ENCODE measurements at places on chromosomes 11 and 22.

GRCh38 chr11:94738746-94739145, 29.4 kb upstream of the AMOTL1 start:
- no peak for DNase-seq

DNA sequence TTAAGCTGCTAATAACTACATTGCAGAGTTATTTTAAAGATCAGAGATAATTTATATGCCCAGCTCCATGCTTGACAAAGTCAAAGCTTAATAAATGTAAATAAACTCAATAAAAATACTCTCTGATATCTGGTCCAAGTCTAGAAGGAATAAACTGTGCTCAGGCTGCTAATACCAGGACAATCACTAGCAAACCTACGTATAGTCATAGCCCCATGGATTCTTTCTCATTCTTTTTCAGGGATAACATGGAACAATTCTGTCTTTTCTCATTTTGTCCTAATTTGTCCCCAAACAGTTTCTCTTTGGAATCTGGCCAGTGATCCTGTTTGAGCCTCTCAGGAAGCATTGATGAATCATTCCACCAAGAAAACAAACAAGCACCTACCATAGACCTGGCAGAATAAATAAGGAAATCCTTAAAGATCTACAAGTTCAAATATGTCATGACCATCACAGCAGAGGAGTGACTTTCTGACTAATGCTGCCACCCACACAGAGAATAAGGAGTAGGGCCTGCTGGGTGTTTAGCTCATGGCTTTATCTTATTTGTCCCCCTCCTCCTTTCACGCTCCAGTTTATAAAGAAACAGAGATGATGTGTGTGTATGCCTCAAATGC, 14.1 kb upstream of the B3GNT6 start:
- DNase-seq = no peak

GRCh38 chr22:50232481-50233151, 12.2 kb downstream of the TUBGCP6 start:
- DNase-seq = no peak

DNA sequence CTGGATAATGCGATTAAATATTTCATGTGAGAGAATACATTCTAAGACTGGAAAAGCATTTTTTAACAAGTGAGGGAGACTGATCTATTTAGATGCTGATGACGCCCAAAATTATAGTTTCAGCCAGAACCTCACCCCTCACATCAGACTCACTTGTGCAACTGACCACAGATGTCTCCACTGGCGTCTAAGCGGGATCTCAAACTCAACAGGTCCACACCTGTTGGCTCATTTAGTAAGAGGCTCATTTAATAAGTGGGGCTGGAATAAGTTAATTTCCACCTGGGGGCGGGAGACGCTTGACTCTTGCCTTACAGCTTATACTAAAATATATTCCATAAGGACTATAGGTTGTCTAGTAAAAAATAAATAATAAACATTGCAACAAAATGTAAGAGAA, 47.5 kb downstream of the MORC2 start:
- no peak for DNase-seq

GRCh38 chr11:32090545-32091370, at the start of gene RCN1:
RCN1 (plus strand) TSS chr11:32091074; CDS start chr11:32091197, 123 bp downstream.
- DNase-seq = no peak

- DNase-seq = no peak
Measured at GRCh38 chr22:48578138-48579042, 1249.3 kb downstream of the BRD1 start.

DNA sequence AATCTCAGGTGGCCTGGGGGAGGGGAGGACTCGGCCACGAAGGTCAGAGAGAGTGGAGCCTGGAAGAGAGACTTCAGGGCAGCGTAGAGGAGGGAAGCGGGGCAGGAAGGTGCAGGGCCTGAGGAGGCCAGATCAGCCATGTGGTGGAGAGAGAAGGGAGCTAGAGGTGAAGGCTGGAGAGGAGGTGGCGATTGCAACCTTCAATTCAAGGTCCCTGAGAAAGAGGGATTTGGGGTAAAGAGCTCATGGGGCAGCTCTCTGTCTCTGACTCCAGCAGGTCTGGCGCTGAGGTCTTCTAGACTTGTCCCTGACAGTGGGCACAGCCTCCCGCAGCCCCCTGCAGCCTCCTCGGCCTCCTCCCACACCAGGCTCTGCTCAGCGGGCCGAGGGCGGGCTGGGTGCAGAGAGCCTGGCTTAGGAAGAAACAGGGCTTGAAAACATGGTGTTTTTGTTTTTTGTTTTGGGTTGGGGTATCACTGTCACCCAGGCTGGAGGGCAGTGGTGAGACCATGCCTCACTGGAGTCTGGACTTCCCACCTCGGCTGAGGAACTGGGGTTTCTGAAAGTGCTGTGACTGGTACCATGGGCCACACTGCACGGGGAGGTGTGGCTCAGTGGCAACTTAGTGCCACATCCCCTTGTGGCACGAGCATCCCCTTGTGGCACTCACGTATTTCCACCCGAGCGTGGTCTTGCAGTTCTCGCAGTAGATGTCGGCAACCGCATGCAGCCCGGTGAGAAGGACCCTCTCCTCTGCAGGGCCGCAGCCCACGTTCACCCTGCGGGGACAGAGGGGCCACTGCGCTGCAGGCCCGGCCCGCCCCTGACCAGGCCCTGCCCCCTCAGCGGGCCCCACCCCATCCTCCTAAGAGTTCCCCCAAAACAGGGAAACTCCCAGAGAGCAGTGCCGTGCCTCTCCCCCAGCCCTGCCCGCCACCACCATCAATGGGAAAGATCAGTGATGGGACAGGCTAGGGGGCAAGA, 32.6 kb downstream of the YPEL1 start:
- DNase-seq = no peak
